ENCODE measurements at places on chromosomes 3 and 15.
A peak's percentile ranks its signal among the peaks of the same experiment; 100 is the strongest.

DNA sequence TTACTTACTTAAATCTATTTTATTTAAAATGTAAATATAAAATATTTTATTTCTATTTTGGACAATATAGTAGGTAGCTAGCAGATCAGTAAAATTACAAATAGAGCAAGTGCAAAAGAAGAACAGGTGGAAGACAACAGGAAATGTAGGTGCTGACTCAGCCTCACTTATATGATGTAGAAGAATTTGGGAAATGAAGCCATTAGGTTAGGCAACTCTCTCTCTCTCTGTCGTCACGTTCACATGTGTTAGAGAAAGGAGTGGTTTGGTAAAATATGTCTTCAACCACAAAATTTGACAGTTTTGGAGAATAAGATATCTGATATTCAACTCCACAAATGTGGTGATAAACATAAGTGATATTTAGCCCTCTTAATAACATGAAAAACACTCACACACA is 532.5 kb upstream of the KCNMB2 start:
- DNase-seq: no peak

DNA sequence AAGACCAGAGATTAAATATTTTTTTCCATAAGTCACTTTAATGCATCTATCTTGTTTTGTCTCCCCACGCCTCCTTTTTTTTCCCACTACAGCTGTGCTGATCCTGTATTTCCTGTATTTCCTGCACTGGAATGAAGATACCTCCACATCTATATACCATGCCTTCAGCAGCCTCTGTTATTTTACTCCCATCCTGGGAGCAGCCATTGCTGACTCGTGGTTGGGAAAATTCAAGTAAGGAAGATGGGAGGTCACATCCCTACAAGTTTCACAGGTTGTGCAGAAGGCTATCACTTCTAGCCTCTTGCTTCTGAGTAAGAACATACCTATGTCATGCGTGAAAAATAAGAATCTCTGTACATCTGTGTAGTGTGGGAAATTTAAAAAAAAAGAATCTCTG is 3.1 kb downstream of the SLC15A2 start:
- no peak for DNase-seq

DNA sequence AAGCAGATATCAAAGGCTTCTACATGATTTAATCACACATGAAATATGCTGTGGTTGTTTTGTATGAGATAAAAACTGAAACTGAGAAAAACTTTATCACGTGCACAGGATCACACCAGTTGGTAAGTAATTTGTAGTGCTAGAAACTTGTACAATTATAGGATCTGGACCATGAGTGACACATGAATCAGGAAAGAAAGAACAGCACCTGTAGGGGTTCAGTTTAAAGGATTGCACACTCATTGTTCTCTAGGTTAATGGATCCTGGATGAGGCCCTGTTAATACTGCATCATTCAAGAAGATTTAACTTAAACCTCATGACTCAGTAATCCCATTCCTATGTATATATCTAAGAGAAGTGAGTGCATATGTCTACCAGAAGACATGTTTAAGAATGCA is 87.9 kb downstream of the STT3B start:
- DNase-seq: no peak

GRCh38 chr3:141998669-141999290 is 122.3 kb downstream of the ATP1B3 start:
- DNase-seq: no peak

DNA sequence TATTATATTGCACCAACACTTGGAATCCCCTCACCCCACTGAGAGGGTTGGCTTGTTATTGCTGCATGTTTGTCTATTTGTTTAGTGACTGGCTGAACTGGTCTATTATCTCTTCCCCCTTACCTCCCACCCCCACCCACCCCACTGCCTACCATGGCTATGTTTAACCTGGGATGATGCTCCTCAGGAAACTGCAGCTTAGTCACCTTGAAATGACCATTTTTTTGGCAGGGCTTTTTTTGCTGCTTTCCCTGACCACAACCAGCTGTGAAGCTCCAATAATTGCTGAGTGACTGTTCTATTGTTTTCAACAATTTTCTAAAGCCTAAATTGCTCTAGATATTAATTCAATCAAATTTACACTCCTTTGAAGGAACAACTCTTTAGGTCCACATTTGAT is 137.9 kb upstream of the CADM2 start:
- no peak for DNase-seq

GRCh38 chr3:172280406-172281051 is 167.7 kb downstream of the GHSR start:
- no peak for DNase-seq

GRCh38 chr3:70550723-70551319 is 238.4 kb upstream of the MDFIC2 start:
- DNase-seq: peak; percentile 74

GRCh38 chr3:12345141-12345561 is 56.3 kb downstream of the PPARG start:
- no peak for DNase-seq

DNA sequence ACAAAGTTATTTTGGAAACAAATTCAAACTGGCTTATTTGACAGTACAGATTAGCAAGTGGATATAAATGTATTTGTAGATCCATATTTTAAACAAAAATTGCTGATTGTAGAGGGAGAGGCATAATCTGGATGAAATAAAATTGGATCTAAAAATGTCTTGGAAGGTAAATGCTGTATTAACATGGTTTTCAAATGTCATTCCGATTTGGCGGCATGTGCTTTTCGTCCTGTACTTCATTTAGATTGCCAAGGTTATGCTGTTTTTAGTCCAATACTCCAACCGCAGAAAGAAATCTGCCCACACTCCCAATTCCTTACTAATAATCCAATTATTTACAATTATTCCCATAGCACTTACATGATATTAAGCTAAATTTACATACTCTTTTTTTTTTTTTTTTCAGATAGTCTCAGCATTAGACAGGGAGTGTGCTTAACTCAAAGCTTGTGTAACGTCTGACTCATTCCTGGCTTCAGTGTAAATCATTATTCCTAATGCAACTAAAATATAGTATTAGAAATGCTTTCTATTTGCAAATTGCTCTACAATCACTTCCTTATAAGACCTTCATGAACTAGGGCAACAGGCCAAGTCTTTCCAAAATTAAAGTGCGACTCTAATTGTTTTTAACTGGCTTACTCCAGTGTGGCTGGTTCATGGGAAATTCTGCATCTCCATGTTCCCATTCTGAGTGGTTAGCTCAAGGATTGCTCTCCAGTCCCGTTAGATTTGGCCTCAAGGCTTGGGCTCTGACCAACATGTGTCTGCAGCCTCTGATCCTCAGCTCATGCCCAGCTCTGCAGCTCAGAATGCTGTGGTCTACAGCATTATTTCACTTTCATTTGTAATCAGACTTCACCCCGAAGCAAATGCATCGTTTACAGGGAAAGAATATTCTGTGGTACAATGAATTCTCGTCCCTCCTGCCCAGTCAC is 103.9 kb downstream of the FBN1 start:
- no peak for DNase-seq

GRCh38 chr3:172313671-172314070 is 134.6 kb downstream of the GHSR start:
- DNase-seq: no peak

GRCh38 chr15:34049112-34049511 is 10.1 kb upstream of the AVEN start:
- no peak for DNase-seq

- DNase-seq: no peak
Measured at GRCh38 chr15:69522361-69522760, 69.7 kb downstream of the RPLP1 start.

DNA sequence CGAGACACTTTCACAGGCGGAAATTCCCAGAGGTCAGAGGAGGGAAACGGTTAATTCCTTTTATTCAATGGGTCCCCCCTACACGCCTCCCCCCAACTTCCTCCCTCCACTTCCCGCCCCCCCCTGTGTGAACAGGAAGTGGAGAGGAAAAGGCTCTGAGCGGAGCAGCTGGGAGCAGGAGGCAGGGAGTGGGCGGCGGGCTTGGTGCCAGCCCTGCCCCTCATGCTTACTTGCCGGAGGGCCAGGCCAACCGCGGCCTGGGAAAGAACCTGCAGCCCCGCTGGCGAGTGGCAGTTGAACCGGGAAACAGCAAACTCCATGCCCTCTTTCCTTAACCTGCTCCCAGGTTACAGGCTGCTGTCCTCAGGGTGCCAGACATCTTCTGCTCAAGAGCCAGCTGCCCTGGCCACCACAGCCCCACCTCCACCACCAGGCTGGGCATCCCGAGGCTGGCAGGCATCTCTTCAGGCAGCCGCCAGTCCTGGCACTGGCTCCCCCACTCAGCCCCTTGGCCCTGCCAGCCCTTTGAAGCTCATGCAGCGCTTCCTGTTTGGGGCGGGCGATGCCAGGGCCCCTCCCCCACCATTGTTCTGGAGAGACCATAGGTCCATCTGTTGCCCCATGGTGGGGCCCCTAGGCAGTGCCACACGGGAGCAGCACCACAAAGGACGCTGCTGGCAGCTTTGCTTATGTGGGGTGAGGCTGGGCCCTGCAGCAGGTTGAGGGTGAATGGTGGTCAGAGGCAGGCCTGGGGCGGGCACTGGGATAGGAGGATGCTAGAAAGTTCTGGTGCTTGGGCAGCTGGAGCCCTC is 12.9 kb downstream of the VPS18 start:
- no peak for DNase-seq

- DNase-seq: no peak
Measured at GRCh38 chr15:90425726-90426346, 37.8 kb downstream of the IQGAP1 start.

DNA sequence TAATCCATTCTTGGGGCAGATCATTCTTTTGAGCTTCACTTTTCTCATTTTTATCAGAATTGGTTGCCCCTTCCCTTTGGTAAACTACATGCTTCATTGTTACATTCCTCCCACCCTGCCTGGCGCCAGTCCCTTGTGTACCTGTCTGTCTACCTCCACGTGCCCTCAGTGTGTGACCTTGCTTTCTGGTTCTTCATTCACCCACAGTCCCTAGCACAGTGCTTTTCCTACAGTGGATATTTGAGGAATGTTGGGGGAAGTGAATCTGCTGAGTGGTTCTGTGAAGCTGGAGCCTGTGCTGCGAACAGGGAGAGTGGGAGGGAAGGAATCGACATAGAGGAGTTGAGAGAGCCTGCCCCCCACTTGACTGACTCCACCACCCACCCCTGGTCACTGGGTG is 23.4 kb downstream of the GPD1L start:
- no peak for DNase-seq

- no peak for DNase-seq
Measured at GRCh38 chr3:109803274-109803673, 465.9 kb upstream of the DPPA4 start.

GRCh38 chr15:66620744-66621344 is 55.0 kb upstream of the LCTL start:
- no peak for DNase-seq

- DNase-seq: no peak
Measured at GRCh38 chr3:150351398-150351797, 56.7 kb upstream of the TSC22D2 start.

GRCh38 chr3:34248352-34248751 is 449.9 kb downstream of the PDCD6IP start:
- no peak for DNase-seq

GRCh38 chr15:69554279-69554961 is 101.8 kb downstream of the RPLP1 start:
- no peak for DNase-seq
